ENCODE measurements at places on chromosomes 12 and 14.

DNA sequence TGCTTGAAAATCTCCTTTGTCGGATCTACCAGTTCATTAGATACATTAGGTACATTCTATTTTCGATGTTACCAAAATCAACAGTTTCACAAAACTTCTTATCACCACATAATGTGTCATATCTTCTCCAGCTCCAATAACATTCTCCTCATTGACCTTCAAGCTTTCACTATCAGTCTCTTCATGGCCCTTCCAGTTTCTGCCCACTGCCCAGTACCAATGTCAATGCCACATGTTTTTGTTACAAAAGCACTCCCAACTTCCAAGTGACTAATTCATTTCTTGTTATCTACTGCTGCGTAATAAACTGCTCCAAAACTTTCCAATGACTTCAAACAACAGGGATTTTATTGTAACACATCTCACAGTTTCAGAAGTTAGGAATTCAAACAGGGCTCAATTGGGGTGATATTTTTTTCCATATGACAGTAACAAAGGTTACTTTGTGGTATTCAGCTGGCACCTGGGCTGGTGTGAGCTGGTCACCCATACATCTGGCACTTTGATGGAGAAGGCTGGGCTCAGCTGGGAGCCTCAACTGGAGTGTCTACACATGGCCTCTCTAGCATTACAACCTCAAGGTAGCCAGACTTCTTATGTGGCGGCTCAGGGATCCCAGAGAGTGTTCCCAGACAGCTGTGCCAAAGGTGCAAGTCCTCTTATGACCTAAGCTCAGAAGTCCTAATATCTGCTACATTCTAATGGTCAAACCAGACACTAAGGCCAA lies 6.1 kb downstream of the OR5AU1 start:
- DNase-seq: no peak

- DNase-seq: no peak
These were observed 51.8 kb downstream of the PELI2 start for GRCh38 chr14:56170028-56170427.

GRCh38 chr12:6452245-6452943 lies 552 bp downstream of the TAPBPL start:
- DNase-seq: peak; percentile 23

DNA sequence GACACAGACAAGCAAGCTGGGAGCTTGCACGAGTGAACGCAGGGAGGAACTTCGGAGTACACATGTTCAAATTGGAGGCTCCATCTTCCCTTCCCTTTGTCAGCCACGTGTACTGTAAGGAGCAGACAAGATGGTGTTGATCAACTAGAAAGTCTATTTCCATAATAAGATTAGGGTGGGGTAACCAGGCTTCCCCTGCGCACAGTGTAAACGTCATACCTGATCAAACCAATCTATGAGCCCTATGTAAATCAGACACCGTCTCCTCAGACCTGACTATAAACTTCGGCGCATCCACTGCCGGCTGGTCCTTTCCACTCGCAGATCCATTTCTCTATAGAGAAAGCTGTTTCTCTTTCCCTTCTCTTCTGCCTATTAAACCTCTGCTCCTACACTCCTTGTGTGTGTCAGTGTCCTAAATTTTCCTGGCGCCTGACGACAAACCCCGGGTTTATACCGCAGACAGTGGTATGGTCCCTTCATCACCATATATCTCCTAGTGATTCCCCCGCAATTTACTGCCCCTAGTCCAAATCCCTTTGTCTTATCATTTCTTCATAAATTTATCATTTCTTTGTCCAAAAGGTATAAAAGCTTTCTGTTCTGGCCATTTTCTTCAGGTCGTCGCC lies 7.5 kb upstream of the ETFBKMT start:
- no peak for DNase-seq

- DNase-seq: no peak
These were observed 409.0 kb downstream of the DAD1 start for GRCh38 chr14:22180045-22180444.

GRCh38 chr14:90275820-90276219 lies 19.5 kb downstream of the PSMC1 start:
- peak; percentile 31 for DNase-seq

DNA sequence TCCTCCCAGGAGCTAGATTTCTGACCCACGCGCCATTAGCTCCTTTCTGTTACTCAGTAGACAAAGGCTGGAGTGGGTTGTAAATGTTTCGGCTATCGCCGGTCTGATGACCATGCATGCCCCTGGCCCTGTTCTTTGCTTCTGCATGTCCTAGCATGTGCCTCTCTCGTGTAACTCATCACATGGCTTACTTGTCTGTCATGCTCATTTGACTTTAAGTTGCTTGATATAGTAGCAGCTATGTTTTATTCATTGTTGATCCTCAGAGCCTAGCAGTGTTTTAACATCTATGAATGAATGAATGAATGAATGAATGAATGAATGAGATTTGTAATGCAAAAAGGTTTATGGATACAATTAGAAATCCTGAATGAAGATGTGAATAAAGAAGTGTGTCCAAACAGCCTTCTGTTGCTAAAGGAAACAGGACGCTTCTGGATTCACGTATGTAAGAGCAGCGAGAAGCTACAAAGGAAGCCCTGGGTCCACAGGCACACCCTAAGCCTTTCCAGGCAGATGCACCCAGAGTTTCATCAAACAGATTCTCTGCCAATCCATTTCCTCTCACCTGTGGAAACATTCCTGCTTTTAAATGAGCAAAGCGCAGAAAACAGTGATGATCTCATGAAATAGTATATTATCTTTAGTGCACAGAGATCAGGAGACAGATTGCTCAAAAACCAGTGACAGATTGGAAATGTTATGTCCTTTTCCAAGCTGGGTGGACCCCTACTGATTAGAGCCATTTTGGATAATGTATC lies 3.4 kb downstream of the GSG1 start:
- DNase-seq: no peak

DNA sequence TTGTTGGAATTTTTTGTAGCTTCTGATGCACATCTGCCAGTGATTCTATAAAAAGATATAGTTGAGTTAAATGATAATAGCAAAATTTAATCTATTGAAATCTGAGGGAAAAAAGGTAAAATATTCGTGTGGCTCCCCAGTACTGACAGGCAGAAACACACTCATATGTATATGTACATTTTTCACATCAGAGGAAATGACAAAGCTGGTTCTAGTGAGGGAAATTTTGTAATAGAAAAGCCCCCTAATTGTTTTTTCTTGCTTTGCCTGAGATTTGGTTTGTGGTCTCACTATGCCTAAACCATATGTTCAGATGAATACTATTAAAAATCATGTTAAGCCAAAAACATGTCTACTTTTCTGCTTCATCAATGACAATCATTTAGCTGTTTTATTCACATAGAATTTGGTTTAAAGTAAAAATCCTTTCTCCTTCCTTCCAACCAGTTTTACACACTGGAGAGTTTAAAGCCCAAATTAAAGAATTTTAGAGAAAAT lies 203.5 kb downstream of the ANO6 start:
- no peak for DNase-seq

DNA sequence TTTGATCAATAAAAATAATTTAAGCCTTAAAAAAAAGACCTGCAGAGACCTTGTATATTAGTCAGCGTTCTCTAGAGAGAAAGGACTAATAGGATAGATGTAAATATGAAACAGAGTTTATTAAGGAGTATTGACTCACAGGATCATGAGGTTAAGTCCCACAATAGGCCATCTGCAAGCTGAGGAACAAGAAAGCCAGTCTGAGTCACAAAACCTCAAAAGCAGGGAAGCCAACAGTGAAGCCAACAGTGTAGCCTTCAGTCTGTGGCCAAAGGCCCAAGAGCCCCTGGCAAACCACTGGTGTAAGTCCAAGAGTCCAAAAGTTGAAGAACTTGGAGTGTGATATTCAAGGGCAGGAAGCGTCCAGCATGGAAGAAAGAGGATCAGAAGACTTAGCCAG lies 66.3 kb downstream of the TBX5 start:
- no peak for DNase-seq

- DNase-seq: no peak
These were observed 1504.6 kb upstream of the FLRT2 start for GRCh38 chr14:84025106-84026012.

DNA sequence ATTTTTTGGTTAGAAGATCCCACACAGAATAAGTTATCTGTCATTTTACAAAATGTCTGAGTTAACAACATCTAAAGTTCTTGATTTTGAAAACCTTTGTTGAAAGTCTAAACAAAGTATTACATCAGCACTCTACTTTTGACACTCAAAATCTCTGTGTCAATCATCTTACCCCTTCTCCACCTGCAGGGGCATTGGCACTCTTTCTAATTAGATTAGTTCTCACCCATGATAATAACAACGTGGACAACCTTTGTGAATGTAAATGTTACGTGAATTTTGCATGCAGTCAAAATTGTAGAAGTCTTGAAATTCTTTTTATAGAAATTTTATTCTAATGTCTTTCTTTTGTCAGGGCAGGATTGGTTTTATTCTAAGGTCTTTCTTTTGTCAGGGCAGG lies 33.5 kb upstream of the PPFIA2 start:
- no peak for DNase-seq

DNA sequence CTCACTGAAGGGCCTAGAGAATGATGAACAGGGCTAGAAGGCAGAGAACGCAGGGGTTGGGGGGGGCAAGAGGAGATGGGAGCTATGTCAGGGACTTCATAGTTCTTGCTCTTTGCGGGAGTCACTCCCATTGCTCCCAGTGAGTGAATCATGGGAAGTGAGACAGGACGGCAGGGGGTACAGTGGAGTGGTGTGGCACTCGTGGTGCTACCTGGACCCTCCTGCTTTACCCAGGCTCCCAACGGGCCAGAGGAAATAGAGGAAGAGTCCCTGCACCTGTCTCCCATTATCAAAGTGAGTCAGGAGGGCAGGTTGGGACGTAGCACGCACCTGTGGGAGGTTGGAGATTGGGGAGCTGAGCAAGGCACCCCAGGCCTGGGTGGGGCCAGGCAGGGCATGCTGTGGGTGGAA lies 1.3 kb upstream of the KRT8 start:
- DNase-seq: no peak

All from stimulated activated naive CD4-positive, alpha-beta T cell treated with Interleukin-2 at 50 U/mL for 16 hours (primary cell).